SK-N-SH treated with all-trans-retinoic acid at 6 μM for 48 hours (cell line): ENCODE measurements at places on chromosomes 13 and 19.

GRCh38 chr13:27338816-27339215 is 68.2 kb downstream of the RASL11A start:
- peak; percentile 39; the same call in 2 of the 3 replicates for ATAC-seq

DNA sequence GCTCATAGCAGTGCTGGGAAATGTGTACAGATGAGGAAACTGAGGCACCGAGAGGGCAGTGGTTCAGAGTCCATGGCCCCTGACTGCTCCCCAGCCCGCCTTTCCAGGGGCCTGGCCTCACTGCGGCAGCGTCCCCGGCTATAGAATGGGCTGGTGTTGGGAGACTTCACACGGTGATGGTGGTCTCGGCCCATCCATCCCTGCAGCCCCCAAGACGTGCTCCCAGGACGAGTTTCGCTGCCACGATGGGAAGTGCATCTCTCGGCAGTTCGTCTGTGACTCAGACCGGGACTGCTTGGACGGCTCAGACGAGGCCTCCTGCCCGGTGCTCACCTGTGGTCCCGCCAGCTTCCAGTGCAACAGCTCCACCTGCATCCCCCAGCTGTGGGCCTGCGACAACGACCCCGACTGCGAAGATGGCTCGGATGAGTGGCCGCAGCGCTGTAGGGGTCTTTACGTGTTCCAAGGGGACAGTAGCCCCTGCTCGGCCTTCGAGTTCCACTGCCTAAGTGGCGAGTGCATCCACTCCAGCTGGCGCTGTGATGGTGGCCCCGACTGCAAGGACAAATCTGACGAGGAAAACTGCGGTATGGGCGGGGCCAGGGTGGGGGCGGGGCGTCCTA is 15.9 kb downstream of the LDLR start:
- ATAC-seq, result peak; percentile 11; the same call in 2 of the 3 replicates

GRCh38 chr19:46615966-46616365 is 8.9 kb downstream of the PTGIR start:
- no peak for ATAC-seq

- ATAC-seq, result no peak
Measured at GRCh38 chr13:41541142-41541938, 84.0 kb downstream of the RGCC start.
